Spinal cord (tissue), 10 donors: ENCODE measurements at places on chromosomes 6 and 20.

- DNase-seq: no peak
Observed at GRCh38 chr6:27940766-27941165, 16.3 kb upstream of the OR2B6 start.

- no peak for DNase-seq
Observed at GRCh38 chr6:107786709-107787588, 37.2 kb downstream of the SCML4 start.

- DNase-seq: no peak
Observed at GRCh38 chr20:21515300-21516179, 1.7 kb upstream of the NKX2-2 start.

GRCh38 chr6:118660218-118660569 lies 8.8 kb upstream of the CEP85L start:
- no peak for DNase-seq

GRCh38 chr6:139147628-139148027 lies 12.7 kb downstream of the HECA start:
- no peak for DNase-seq

DNA sequence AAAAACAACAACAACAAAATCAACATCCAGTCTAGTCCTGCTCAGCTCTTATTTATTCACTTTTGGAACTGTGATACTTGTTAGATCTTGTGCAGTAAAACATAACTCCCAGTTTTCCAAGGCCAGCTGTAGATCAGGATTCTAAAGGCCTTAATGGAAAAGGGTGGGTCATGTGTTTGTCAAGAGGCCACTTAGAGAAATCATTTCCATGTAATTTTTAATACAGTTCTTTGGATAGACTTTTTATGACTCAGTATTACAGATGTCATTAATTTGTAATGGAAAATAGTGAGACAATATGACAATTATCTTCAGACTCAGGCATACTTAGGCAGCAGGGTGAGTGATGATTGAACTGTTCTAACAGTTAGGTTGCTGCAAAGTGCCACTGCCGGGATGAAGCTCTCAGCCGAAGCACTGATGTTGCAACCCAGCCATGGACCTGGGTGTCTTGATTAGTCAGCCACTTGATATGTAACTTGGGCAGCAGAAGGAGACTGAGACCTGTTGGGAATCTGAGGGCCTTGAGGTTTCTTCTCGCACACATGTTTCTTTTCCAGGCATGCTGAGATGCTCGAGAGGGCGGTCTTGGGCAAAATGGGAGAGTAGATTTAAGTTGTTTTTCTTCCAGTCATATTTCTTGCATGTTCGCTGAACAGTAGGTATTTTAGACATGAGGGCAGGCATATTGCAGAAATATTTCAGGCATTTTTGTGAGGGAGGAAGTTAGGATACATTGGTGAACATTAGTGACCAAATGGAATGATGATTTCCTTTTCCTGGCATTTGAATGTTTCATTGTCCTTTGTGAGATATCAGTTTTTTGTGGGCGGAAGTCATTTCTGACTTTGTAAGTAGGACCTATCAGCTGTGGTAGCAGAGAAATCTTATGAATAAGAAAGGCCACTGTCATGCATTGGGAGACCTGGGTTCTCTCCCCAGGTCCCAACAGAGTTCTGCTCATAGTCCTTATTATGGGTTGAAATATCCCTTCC lies 52.3 kb downstream of the SLX4IP start:
- no peak for DNase-seq

- DNase-seq: no peak
Observed at GRCh38 chr6:1629316-1629715, 19.6 kb downstream of the FOXC1 start.

DNA sequence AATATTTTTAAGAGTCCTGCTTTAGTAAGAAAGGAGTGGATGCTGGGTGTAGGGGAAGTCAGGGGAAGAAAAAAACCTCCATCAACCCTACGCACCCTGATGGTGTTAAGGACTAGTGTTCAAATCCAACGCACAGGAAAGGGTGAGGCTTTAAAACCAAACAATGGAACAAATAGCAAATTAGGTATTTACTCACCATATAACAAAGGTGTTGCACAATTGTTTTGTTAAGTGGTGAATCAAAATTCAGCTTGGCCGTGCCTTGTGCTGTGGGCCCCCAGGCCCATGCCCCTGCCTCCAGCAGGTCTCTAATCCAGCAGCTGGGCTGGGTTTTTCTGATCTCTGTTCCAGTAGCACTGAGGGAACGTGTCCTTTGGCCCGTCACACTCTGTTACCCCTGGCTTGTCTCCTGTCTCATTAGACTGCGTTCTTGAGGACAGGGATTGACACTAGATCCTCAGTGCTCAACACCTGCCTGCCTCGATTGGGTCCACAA lies 11.8 kb downstream of the FAM83D start:
- no peak for DNase-seq

DNA sequence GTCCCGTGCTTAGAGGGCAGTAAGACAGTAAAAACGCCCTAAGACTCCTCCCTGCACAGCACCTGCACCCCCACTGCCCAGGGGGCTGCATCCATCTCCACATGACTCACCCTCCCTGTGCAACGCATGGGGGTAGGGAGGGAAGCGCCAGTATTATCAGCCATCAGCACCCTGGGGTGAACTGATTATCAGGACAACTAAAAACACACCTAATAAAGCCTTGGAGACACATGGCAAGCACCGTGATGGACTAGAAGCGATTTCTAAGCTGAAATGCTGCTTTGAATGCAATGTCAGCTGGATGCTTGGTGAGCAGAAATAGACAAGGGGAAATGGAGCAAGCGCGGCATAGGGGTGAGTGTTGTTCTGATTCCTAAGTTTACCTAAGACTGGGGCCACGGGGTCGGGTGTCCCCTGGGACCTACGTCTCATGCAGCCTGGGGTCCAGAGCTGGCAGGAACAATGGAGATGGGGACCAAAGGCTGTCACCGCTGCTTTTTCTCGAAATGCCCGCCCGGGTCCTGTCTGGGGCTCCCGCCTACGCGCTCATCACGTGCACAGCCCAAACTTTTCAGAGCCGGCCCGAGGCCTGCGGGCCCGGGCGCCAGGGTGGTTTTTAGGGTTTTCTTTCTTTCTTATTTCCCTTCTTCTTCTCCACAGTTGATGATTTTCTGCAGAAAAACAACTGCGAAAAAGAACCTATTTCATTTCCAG lies 702 bp upstream of the TNFAIP3 start:
- no peak for DNase-seq

DNA sequence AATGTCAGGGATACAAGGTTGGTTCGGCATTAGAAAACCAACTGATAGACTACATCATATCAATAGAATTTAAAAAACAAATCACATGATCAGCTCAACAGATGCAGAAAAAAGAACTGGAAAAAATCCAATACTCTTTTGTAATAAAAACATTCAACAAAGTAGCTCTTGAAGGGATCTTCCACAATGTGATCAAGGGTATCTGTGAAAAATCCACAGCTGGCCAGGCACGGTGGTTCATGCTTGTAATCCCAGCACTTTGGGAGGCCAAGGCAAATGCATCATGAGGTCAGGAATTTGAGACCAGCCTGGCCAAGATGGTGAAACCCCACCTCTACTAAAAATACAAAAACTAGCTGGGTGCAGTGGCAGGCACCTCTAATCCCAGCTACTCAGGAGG lies 63.1 kb downstream of the ASCC3 start:
- no peak for DNase-seq

- no peak for DNase-seq
Observed at GRCh38 chr6:111212625-111213024, 125.3 kb downstream of the SLC16A10 start.

GRCh38 chr6:20605061-20605460 lies 70.8 kb downstream of the CDKAL1 start:
- no peak for DNase-seq

- no peak for DNase-seq
Observed at GRCh38 chr6:109007521-109007920, 87.1 kb downstream of the SESN1 start.

DNA sequence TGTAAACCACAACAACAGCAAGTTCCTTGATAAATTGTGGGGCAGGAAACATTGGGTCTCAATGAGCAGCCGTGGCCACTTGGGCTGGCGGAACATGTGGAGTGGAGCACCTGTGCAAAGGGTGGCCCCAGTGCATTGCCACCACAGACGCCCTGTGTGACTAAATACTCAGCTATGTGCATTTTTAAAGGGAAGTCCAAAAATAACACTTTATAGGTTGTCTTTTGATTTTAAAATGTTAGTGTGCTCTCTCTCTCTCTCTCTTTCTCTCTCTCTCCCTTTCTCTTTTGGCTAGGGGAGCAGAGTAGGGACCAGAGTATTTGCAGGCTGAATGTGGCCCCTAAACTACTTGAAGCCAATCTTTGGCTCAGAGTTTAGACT lies 236.3 kb downstream of the BCAS1 start:
- DNase-seq: no peak

- no peak for DNase-seq
Observed at GRCh38 chr6:17971128-17972073, 16.0 kb downstream of the KIF13A start.

DNA sequence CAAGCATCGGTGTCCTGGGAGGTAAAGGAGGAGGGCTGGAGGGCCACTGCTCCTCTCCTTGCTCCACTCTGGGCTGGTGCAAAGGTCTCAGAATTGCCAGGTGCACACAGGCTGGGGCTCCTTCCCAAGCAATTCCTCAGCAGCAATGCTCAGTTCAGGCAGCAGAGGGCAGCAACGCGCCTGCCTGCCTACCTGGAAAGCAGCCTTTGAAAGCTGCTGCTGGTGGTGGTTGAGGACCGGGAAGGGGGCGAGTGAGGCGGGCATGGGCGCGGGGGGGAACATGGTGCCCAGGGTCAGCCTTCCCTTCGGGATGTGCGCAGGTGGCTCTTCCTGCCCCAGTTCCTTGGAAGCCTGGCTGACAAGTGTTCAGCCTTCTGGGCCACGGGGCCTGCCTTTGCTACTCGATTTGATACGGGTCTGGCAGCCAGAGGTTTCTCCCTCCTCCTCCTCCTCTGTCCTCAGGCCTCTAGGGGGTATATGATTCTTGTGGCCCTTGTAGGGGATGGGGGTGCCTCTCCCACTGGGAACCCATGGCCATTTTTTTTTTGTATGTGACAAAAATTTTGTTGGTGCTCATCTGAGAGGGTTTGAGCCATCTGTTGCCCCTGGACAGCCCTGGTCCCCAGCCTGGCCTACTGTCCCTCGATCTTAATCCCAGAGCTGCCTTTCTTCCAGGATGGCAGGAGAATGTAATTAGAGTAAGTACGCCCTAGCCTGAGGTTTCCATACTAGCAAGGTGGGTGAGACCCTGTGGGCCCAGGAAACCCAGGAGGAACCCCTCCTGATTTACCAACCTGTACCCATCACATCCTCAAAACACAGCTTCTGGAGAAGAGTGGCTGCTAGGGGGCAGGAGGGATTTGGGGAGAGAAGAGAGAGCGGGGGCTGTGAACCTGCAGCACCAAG lies 20.1 kb downstream of the MRPS18A start:
- peak; percentile 83 for DNase-seq

- no peak for DNase-seq
Observed at GRCh38 chr6:25384967-25385366, 105.8 kb downstream of the CARMIL1 start.

DNA sequence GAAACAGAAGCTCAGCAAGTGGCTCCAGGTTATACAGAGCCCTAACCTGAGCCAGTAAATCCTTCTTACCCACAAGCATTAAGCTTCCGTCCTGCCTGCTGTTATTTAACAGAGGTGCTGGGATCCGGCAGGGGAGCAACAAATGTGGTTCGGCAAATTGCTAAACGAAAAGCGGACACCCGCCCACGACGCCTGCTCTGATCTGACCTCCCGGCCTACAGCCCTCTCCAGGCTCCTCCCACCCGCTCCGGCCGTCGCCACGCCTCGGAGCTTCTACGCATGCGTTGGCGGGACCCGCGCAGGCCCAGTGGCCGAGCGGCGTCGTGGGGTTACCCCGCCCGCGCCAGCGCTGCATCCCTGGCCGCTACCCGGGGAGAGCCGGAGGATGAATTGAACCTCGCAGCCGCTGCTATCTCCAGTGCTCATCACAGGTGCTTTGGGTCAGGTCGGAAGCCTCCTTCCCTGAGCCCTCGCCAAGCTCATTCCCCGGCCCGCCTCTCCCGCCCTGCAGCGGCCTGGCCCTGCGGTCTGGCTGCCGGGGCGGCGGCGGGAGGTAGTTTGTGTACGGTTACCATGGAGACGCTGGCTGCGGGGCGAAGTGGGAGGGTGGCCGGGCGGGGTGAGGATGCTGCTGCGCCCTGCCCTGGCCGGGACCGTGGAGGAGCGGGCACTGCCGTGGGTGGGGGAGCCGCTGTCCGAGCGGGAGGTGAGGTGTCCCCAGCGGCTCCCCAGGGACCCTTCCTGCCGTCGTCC lies at the start of gene ARMC2:
TSS of gene ARMC2 (plus strand) at position 307 of the 753 bp plus-strand sequence. CDS start 5,846 bp downstream, outside the sequence.
- DNase-seq: peak; percentile 91
